ENCODE measurements at places on chromosomes 11 and 22. TPM values are rescaled to one million over a fixed set of nuclear protein-coding genes. Genes with fewer than 3 reads are reported as not detected.

PARVG gene
- under 0.01 TPM for total RNA-seq

RASD2 gene
- total RNA-seq: 0.56 TPM

OR10G4 gene
- not detected for total RNA-seq

DLAT gene
- total RNA-seq: 52.1 TPM

ZNF214 gene
- 3.1 TPM for total RNA-seq

PHF21B gene
- not detected for total RNA-seq

ZNF215 gene
- total RNA-seq: 6.8 TPM

OR6T1 gene
- not detected for total RNA-seq

SLC37A4 gene
- 10.9 TPM for total RNA-seq

OR5A1 gene
- total RNA-seq: not detected

CLP1 gene
- total RNA-seq: 14.4 TPM

MS4A10 gene
- total RNA-seq: not detected

FAM180B gene
- total RNA-seq: not detected

GUCY1A2 gene
- total RNA-seq: 2.5 TPM

RFPL2 gene
- not detected for total RNA-seq

CATSPERZ gene
- not detected for total RNA-seq

OR10A2 gene
- not detected for total RNA-seq

HMOX1 gene
- 156 TPM for total RNA-seq

SLC22A9 gene
- not detected for total RNA-seq

PATZ1 gene
- total RNA-seq: 10.0 TPM

PANX3 gene
- total RNA-seq: not detected

SMC1B gene
- total RNA-seq: not detected

MFRP gene
- not detected for total RNA-seq

CCDC87 gene
- 0.28 TPM for total RNA-seq

EIF3F gene
- 169 TPM for total RNA-seq

RAB36 gene
- 1.1 TPM for total RNA-seq

PHOX2A gene
- not detected for total RNA-seq

NPAS4 gene
- total RNA-seq: not detected

GTSE1 gene
- total RNA-seq: 11.3 TPM

SLC35F2 gene
- 19.4 TPM for total RNA-seq

SCGB2A2 gene
- not detected for total RNA-seq

FAM181B gene
- under 0.01 TPM for total RNA-seq

ZBTB44 gene
- total RNA-seq: 45.7 TPM

ART5 gene
- total RNA-seq: not detected

MMP27 gene
- total RNA-seq: not detected

CRYBB3 gene
- not detected for total RNA-seq

OR51I1 gene
- not detected for total RNA-seq

RAG1 gene
- 0.38 TPM for total RNA-seq

DNAJC24 gene
- total RNA-seq: 17.1 TPM

Measured in regular cardiac myocyte (primary cell).